Brain pericyte (primary cell): ENCODE measurements at places on chromosomes 1 and 21.
A peak's percentile ranks its signal among the peaks of the same experiment; 100 is the strongest.

DNA sequence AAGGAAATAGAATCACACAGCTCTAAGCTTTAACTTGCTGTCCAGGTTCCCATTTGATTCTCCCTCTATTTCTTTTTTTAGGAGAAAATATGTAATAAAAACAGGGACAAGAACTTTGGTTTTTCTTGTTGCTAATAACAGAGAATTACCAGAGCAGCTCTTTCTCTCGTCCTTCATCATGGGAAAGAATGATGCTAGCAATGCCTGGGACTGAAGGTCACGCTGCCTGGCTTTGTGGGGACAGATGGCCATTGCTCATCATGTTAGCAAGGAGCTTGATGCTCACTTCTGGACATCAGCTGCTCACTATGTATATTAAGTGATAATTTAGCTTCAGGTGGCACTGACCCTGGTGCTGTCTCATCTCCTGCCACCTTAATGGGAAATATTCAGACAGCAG, 77.3 kb upstream of the AKT3 start:
- no peak for DNase-seq

- no peak for DNase-seq
Measured at GRCh38 chr1:247914941-247915662, 5.0 kb upstream of the OR2T8 start.

- DNase-seq, result no peak
Measured at GRCh38 chr1:100184536-100184935, 6.5 kb upstream of the LRRC39 start.

DNA sequence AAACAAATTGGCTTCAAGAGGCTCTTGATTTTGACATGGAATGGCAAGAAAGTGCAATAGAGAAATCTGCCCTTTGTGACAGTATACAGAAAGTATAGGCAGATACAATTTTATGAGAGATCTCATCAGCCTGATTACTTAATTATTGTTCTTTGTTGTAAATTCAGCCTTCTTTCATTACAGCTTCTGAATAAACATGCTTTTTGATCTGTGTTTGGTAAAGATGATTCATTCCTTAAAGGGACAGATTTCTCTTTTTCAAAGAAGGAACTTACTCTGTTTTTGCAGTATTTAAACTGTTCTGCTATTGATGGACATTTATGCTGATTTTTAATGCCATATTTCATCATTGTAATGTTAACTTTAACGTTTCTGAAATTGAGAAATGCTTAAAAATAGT, 13.7 kb upstream of the MPC2 start:
- no peak for DNase-seq

DNA sequence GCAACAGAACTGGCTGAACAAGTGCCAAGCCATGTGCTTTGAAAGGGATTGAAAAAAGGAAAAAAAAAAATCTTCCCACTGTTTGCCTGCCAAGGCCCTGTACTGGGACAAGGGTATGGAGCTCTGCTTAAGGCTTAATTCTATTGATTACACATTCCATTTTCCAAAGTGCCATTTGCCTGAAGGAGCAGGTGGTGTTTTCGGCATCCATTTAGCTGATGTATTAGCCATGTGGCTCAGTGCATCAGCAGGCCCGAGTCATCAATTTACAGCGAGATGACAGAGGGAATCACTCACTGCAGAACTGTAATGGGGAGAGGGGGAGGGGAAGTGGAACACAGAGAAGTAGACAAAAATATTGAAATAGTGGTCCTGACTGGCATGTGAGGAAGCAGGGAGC, 144.2 kb upstream of the BEND5 start:
- DNase-seq, result no peak

- DNase-seq, result no peak
Measured at GRCh38 chr1:82154219-82154970, 353.7 kb downstream of the ADGRL2 start.

DNA sequence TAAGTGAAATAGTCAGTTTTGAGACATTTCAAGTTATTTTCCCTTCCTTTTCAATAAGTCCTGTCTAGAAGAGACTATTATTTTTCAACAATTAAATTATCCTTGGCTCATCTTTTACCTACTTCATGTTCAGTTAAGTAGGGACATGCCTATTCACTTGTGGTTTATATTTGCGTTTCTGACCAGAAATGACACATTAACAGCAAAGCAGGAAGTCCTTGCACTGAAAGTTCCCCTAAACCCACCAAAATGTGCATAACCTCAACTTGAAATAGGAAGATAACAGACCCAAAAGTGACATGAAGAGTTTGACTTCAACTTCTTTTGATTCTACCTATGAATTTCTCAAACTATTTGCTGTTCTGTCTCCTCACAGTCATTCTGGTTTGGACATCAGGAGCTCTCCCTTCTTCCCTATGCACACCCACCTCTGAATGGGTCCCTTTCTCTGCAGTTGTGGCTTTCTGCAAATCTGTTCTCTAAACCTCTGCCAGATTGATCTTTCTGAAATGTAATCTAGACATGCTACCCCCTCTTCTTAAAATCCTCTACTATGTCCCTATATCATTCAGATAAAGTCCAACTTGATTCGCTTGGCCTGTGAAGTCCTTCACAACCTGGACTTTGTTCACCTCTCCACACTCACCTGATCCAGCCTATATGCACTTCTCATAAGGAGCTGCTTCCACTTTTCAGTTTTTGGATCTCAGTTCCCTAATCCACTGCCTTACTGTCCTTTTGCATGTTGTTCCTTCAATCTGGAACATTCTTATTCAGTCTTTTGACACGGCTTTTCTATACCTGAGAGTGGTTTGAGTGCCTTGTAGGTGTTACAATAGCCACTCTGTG, 661.5 kb upstream of the ADGRL4 start:
- DNase-seq, result no peak

DNA sequence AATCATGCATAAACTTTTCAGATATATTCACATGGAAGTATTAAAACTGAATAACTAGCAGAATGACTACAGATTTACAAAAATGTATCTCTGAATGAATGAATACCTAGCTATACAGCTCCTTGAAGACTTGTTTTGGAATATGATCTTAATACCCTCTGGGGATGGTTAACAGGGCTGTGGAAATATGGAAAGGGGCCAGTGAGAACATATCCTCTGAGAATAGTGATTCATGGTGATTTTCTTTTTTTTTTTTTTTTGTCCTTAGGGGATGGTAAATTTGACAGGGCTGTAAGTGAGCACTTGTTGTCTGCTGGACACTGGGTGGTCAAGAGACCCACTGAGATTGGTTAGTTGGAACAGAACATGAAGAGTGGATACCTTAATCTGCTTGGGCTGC, 80.7 kb upstream of the HP1BP3 start:
- no peak for DNase-seq

DNA sequence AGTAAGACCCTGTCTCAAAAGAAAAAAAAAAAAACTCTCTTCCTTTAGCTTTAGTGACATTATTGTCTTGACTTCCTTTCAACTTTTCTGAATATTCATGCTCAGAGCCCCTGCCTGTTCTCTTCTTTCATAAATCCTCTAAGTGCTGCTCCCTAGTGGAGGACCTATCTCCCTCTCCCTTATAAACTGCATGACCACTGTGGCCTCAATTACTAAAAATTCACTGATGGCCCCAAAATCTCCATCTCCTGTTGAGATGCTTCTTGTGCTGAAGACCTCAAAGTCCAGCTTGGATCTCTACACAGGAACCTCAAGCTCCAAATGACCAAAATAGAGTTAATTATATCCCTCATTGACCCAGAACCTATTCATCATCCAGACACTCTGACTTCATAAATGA, 7.8 kb downstream of the ITLN1 start:
- DNase-seq, result no peak

GRCh38 chr21:42541618-42542017, 28.0 kb downstream of the SLC37A1 start:
- DNase-seq, result no peak

DNA sequence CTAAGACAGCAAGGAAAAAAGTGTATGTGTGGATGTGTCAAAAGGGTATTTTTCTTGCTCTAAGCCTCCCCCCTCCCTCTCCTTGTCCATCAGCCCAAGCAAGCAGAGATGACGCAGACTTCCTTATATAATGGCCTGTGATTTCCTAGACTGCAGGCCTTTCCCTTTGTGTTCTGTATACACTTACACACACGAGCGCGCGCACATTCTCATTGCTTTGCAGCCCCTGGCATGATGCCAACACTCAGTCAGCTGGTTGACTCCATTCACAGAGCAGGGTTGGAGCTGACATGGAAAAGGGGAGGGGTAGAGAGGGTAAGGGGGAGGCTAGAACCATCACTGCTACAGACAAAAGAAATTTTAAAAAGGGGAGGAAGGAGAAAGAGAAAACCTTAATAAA, 41.8 kb downstream of the GATAD2B start:
- DNase-seq, result peak; percentile 86

GRCh38 chr1:155729031-155729898, 40.4 kb downstream of the DAP3 start:
- DNase-seq, result peak; percentile 12

DNA sequence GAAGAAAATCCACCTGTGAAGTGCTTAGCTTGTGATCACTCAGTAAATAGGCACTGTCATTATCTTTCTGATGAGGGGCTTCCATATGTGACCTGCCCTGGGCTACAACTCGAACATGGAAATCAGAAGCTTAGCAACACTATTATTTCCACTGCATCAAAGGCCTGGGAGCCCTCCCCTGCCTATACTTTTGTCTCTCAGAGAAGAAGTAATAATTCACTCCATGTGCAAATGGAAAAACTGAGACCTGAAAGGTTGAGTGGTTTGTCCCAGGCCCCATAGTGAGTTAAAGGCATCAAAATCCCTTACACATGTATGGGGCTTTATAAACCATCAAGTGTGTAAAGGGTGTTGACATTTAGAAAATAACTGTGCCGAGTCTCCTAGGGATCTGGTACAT, 20.9 kb downstream of the SOX13 start:
- no peak for DNase-seq

- no peak for DNase-seq
Measured at GRCh38 chr1:53681977-53682685, 56.8 kb downstream of the GLIS1 start.

- no peak for DNase-seq
Measured at GRCh38 chr1:42793824-42794223, 9.0 kb downstream of the TMEM269 start.

GRCh38 chr1:108828074-108828961, 28.6 kb downstream of the AKNAD1 start:
- peak; percentile 13 for DNase-seq

DNA sequence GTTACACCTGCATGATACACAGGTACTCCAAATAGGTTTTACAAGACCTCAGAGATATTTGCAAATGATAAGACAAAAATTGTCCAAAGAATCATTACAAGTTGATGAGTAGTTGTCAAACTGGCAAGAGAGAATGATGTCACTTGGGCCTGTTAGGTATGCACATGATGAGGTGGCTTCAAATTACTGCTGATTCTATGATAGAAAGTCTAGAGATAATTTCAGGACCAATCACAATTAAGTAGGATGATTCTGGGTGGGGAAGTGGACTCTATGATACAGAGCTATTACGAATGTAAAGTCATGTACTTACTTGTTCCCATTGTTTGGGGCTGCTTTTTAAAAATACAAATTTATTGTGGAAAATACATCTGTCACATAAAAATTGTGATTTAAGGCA, 5.2 kb upstream of the SPRR1B start:
- DNase-seq, result no peak

GRCh38 chr21:35014302-35015041, 34.6 kb downstream of the RUNX1 start:
- DNase-seq, result no peak

- DNase-seq, result no peak
Measured at GRCh38 chr1:7565099-7565750, 205.9 kb upstream of the VAMP3 start.

- no peak for DNase-seq
Measured at GRCh38 chr1:96075704-96076455, 645.7 kb upstream of the PTBP2 start.

DNA sequence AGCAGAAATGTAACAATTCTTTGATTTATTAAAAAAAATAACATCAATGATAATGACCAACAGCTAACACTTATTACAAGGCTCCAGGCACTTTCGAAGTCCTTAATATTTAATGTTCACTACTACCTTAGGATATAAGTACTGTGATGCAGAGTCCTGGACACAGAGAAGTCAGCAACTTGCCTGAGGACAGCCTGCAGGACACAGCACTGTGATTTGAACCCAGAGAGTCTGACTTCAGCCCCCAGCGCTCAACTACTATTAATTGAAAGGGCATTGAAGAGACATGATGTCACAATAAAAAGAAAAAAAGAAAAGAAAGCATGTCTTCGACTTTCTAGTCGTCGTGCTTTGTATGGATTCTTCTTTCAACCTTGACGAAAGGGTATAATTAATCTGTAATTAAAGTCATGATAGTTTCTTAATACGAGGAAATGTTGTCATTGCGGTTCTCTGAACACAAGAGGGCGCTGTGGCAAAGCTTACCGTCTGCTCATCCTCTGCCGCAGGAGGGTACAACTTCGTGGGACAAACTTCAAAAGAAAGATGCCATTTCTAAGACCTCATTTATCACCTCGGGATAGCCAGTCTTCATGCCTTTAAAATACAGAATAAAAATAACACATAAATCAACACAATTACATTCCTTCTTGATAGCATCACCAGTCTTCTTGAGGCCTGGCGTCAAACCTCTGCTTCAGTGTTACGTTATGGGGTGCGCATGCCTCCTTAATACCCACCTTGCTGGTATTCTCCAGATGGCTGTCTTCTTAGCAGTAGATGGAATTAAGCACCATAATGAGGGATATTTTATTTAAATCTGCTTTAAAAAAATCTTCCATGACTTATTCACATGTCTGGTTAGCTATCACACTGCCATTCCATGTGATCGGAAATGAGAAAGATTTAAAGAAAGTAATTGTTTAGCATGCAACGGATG, 240.1 kb downstream of the DISC1 start:
- DNase-seq, result no peak

DNA sequence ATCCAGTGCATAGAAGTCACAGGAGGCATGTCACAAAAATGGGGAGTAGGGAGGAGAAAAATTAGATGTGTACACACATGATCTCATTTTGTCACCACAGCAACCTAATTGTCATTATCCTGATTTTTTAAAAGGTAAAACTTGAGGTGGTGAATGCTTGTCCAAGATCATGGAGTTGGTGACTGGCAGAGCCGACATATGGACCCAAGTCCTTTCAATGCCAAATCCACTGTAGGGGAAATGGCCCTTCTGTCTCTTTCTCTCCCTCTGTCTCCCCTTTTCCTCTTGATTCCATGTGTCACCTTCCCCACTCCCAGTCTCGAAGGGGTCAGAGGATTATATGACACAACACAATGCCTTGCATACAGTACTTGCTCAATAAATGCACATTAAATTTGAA, 65.7 kb upstream of the JUN start:
- DNase-seq, result no peak

DNA sequence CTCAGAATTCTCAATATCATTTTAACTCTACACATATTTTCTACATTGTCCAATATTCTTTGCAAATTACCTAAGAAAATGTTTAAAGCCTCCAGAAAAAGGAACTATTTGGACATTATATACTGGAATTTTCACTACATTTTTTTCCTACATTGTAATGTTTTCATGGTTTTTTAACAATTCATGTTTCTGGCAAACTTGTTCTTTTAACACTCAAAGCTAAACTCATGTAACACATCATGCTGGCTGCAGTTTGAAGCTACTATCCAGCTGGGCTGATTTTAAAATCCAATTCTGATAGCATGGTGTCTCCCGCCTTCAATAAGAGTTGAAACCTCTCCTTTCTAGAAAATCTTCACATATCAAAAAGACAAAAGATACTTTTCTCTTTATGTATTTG, 52.0 kb downstream of the TGFBR3 start:
- DNase-seq, result no peak

GRCh38 chr1:180560200-180560867, 1.6 kb downstream of the OVAAL start:
- no peak for DNase-seq
